ENCODE measurements at places on chromosomes 12 and 14. TPM values are rescaled to one million over a fixed set of nuclear protein-coding genes. Genes with fewer than 3 reads are reported as not detected.
A peak's percentile ranks its signal among the peaks of the same experiment; 100 is the strongest.

GRCh38 chr12:1403417-1403816 is 191.0 kb downstream of the FBXL14 start:
- no peaks in the 10 kb centered on the region for H3K36me3 ChIP-seq
- H3K4me3 ChIP-seq, result no peak overlapping the region
- no peaks in the 10 kb centered on the region for H3K4me1 ChIP-seq
- no peaks in the 10 kb centered on the region for H3K27me3 ChIP-seq

DNA sequence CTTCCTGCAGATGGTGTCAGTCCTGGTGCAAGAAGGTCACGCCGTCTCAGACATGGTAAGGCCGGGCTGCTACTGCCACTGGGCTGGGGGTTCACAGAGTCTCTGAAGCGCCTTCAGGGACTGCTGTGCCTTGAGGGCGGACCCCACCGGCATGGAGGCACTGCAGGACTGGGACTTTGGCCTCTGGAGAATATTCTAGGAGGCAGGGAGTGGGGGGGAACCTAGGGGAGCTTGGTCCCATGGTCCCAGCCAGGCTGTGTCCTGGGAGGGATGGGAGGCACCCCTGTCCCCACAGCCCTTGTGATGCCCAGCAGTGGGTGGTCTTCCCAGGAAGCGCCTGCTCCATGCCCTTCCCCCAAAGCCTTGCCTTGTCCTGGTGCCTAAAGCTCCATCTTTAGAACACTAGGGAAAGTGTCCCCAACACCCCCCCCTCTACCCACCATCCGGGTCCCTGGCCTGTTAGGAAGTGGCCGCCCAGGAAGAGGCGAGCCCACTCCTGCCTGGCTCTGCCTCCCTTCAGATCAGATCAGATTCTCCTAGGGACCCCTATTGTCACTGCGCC is 1.5 kb downstream of the AMN start:
- peaks cover 10% of the 10 kb centered on the region for H3K4me1 ChIP-seq
- no peak overlapping the region for H3K27ac ChIP-seq
- no peak overlapping the region for H3K4me3 ChIP-seq
- H3K27me3 ChIP-seq, result peaks cover 42% of the 10 kb centered on the region
- no peaks in the 10 kb centered on the region for H3K36me3 ChIP-seq

Gene MON2
- 39.3 TPM for total RNA-seq

GRCh38 chr12:18158774-18159557 is 69.0 kb upstream of the RERGL start:
- H3K4me3 ChIP-seq, result no peak overlapping the region
- DNase-seq, result peak; percentile 41
- H3K27ac ChIP-seq, result no peak overlapping the region
- H3K4me1 ChIP-seq, result no peaks in the 10 kb centered on the region

DNA sequence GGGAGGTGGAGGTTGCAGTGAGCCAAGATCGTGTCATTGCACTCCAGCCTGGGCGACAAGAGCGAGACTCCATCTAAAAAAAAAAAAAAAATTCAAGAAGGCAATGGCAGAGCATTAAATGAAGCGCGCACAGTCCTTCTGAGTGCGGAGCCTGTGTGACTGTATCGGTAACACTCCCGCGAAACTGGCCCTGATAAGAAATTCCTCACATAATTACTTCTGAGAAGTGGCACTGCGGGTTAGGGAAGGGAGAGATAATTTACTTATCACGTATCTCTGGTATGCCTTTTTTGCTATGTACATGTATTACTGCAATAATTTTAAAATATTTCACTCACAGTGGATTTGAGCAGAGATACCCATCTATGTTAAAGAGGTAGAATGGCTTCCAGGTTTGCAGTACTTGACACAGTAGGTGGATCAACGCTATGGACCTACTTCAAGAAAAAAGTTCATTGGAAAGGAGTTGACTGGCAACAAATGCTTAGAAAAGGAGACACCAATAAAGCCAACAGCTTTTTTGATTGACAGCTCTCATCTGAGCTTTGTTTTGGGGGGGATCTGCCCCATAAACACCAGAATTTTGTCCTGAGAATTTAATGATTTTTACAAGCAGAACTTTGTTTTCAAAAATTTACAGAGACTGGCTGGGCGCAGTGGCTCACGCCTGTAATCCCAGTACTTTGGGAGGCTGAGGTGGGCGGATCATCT is 29.2 kb upstream of the SPTLC2 start:
- peaks cover 16% of the 10 kb centered on the region for H3K4me1 ChIP-seq
- no peak overlapping the region for H3K4me3 ChIP-seq
- peaks cover 2% of the 10 kb centered on the region for H3K27me3 ChIP-seq

DNA sequence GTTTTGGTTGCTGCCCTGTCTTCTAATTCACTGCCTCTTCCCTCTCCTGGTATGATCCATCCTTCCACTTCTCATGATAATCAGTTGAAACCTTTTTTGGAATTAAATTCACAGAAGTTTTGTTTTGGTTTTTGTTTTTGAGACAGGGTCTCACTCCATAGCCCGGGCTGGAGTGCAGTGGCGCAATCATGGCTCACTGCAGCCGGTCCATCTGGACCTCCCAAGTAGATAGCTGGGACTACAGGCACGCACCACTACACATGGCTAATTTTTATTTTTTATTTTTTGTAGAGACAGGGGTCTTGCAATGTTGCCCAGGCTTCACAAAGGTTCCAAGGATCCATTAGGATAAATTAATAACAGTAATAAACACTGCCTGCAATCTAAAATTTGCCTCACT is 164.3 kb downstream of the PRKCH start:
- peaks cover 78% of the 10 kb centered on the region for H3K36me3 ChIP-seq
- peaks cover 44% of the 10 kb centered on the region for H3K4me1 ChIP-seq
- DNase-seq, result no peak
- no peak overlapping the region for H3K27ac ChIP-seq

DNA sequence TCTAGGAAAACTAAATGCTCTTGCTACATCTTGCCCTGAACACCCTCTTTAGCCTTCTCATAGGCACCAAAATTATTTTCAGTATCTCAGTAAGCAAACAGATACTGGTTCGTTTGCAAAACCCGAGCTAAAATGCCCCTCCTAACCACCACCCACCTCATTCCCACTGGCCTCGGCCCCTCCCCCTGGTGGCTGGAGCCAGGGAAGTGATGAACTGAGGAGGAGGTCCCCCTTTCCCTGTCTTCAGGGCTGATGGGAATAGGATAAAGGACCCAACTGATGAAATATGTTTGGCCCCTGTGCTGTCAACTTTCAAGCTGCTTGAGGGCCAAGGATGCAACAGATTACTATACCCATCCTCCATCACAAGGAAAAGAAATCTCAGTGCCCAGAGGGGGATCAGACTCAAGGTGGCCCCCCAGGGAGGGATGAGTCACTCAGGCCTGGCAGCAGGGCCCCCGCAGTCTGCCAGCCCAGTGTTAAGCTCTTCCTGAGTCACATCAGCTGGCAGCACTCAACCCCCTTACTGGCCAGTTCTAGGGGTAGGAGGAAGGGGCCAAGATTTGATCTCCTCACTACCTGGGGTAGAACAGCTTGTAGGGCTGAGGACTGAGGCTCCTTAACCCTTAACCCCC is 1.7 kb downstream of the ANKRD52 start:
- peaks cover 19% of the 10 kb centered on the region for H3K36me3 ChIP-seq
- H3K27me3 ChIP-seq, result peaks cover 3% of the 10 kb centered on the region
- H3K4me1 ChIP-seq, result peaks cover 25% of the 10 kb centered on the region
- H3K4me3 ChIP-seq, result peak overlapping the region; percentile 90
- H3K27ac ChIP-seq, result peak overlapping the region; percentile 49

Data from activated CD8-positive, alpha-beta memory T cell treated with anti-CD3 and anti-CD28 coated beads, Interleukin-2, amount 10 ng/mL, durations not matched to agents 7 days and 5 days (primary cell).